B cell (primary cell): ENCODE measurements at places on chromosomes 12 and 14.
A peak's percentile ranks its signal among the peaks of the same experiment; 100 is the strongest.

- DNase-seq, result no peak
Observed at GRCh38 chr12:111893287-111893686, 51.3 kb downstream of the MAPKAPK5 start.

- DNase-seq, result peak; percentile 10
Observed at GRCh38 chr14:59511916-59512575, 27.7 kb downstream of the JKAMP start.

GRCh38 chr14:37246427-37246829, 48.7 kb downstream of the MIPOL1 start:
- DNase-seq, result peak; percentile 11

- DNase-seq, result no peak
Observed at GRCh38 chr12:120775862-120776552, 50.4 kb downstream of the ACADS start.

DNA sequence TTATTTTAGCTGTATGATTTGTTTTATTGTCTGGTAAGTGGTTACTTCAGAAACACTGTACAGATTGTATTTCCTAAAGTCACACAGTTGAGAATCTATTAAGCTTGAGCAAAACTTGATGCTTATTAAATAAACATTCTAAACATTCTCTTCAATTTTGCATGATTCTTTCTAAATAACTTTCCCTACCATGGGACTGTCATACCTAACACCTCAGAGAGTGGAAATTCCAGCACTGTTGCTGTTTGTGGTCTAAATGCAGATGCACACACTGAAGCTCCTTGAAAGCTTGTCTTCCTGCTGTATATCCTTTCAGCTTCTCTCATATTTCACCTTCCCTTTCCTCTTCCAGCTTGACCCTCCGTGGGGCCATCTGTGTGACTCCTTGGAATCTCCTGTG, 392.0 kb downstream of the LRIG3 start:
- DNase-seq, result no peak

- no peak for DNase-seq
Observed at GRCh38 chr12:55972042-55972441, 1.8 kb upstream of the RAB5B start.

DNA sequence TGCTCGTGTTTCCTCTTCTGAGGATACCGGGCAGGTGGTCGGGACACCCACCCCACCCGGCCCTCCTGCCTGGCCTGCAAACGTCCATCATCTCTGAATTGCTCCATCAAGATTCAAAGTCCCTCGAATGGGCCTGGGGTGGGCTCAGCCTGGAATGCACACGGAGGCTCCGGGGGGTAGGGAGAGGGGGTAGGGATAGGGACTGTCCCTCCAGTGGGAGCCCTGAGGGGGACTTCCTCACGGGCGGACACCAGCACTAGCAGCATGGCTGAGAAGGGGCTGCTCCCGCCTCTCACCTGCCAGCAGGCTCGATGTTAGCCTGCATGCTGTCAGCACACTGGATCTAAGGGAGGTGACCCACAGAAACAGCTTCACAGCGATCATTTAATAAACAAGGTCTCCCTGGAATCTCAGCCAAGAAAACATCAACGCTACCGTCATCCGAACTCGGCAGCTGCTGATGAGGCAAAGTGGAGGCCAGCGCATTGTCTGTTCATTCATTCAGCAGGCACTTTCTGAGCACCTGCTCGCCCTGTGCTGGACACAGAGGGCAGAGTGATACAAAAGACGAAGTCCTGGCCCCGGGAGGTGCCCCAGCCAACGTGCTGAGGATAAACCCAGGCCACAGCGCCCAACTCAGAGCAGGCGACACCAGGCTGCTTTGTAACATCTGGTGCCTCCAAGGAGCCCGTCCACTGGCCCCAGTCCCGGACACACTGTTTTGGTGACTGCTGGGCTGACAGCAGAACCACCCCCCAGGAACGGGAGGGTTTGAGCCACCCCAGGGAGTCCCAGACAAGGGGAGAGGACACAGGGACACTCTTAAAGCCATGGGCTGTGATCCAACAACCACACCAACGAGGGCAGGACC, 6.3 kb downstream of the TMEM179 start:
- DNase-seq, result no peak

DNA sequence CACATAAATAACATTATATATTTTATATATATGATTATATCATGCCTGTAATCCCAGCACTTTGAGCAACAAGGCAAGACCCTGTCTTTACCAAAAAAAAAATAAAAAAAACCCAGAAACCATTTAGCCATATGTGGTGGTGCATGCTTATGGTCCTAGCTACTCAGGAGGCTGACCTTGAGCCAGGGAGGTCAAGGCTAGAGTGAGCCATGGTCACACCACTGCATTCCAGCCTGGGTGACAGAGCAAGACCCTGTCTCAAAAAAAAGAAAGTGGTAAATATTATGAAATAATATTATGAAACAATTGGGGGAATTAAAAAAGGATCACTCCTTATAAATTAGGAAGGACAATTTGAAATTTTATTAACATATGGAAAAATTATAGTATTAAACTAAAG, 16.0 kb downstream of the RAD51B start:
- DNase-seq, result no peak

DNA sequence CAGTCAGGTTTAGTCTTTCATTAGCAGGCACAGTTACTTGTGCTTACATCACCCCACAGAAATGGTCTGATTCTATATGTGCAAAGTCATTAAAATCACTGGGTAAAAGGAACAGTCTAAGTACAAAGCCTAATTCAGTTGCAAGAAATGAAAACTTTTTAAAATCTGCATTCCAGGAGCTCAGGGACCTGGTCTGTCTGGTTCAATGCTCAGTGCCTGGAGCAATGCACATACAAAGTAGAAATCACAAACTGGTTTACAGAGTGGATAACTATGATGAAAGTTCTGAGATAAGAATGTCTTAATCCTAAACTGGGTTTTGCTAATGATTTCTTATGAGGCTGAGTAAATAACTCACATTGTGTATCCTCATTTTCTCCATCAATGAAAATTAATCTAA, 28.7 kb downstream of the LMNTD1 start:
- no peak for DNase-seq

DNA sequence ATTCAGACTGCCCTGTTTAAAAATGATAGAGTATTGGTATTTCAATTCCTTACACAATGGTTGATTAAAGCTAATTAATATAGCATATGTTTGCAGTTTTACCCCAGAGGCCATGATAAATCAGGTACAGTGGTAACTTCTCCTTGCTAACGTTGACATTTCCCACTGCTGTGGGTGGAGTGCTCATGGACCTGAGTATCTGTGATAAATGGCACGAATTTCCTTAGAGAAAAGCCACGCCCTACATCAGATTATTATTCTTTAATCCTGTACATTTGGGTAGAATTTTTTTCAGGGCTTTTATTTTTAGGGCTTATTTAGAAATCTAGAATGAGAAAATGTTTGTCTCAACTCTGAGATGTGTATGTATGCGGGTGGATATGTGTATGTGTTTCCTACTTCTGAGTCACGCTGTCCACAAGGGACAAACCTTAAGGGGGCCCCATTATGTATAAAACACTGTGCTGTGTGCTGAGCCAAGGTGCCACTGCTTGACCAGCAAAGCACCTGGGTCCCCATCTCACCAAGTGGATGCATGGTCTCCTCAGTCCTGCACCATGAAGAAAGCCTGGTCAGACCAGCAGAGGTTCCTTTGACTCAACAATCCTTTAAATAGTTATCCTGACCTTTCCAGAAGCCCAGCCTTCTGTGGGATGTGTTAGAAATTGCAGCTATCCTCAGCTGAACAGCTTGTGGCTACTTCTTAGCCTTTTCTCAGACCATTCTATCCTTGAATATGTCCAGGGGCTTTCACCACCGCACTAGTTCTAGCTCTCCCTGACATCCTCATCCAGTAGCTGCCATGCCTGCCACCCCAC, 57.9 kb upstream of the STK38L start:
- DNase-seq, result no peak

- DNase-seq, result peak; percentile 87
Observed at GRCh38 chr14:63745858-63746425, 18.1 kb upstream of the SGPP1 start.

DNA sequence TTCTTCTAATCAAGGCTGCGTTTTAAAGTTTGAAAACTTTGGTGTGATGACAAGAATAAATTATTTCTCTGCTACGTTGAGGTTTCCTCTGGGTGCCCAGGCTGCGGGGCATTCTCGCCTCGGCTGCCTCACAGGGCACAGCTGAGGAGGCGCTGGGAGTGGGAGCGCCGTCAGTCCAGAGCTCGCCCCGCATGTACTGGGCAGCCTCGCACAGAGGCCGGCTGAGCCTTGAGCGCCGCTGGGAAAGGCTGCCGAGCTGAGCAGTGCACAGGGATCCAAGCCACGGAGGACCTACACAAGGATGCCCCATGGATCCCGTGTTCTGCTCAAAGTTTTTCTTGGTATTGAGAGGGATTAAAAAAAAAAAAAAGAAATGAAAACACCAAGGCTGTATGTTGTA, 11.6 kb downstream of the RFX4 start:
- DNase-seq, result no peak

DNA sequence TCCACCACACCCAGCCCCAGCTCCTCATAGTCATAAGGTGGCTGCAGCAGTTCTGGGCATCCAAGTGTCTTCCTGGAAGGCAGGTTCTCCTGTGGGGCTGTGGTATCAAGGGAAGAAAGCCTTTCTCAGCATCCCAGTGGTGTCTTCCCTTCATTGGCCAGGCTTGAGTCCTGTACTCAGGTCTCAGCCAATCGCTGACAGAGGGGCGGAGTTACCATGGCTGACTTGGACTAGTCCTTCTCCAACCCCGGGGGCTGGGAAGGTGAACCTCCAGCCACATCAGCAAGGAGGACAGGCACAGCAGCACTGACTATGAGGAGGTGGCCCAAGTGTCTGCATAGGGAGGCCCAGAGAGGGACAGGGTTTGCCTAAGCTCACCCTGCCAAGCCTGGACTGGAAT, 64.0 kb upstream of the SLC24A4 start:
- no peak for DNase-seq

DNA sequence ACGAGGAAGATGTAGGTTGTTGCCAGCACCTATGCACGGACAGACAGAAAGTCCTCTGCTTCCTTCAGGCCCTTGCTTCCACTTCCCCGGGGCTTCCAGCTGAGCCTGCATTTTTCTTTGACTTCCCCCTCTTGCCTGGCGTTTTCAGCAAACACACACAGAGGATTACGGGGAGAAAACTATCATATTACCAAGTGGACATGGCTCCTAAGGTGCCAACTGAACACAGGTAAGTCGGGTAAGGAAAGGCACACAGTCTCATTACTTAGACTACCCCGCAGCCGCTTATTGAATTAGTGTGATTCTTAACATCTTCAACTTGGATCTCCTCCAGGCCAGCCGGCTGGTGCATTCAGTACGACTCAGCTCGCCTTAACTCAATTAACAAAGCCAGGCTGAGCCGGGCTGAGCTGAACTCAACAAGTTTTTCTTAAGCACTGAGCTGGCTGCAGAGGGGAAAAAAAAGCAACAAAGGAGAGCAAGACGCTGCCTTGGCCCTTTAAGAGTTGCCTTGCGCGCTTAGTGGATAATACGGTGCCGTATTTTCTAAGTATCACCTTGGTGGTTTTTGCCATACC, 19.2 kb upstream of the MAP1LC3B2 start:
- DNase-seq, result no peak

DNA sequence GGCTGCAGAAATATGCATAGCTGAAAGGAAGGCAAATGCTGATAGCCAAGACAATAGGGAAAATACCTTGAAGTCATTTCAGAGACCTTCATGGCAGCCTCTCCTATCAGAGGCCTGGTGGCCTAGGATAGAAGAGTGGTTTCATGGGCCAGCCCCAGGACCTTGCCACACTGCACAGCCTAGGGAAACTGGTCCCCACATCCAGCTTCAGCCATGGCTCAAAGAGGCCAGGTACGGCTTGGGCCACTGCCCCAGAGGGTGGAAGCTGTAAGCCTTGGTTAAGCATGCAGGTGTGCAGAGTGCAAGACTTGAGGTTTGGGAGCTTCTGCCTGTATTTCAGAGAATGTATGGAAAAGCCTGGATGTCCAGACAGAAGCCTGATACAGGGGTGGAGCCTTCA, 101.0 kb upstream of the KITLG start:
- DNase-seq, result no peak

DNA sequence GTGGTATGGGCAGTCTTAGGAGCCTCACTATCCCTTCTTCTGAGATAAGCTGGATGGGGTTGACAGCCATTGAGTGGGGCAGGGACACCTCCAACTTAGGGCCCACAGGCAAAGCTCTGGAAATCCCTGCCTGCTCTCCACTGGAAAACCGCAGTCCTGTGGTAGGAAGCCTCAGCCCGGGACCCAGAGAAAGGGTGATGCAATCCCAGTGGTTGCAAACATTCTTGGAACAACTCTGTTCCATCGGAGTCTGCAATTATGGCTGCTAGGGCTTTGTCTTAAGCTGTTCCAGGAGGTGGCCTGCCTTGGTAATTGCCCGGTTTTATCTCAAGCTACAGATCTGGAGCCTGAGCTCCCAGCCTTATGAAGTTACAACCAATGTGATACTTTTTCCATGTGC, 133.4 kb downstream of the DICER1 start:
- DNase-seq, result no peak

DNA sequence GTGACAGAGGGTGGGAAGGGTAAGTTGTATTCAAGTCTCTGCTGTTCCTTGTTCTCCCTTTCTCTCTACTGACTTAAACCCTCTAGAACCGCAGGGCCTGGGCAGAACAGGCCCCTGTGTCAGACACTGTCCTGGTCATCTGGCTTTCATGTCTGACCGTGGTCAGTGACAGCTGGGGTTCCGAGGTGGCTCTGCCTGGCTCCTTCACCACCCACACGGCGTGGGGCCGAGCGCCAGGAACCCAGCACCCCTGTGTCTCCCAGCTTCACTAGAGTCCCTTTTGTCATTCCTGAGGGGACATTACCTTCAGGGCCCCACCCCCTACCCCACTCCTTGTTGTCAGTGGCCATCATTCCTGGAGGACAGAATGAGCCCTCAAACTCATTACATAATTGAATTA, 168.9 kb downstream of the ADGRD1 start:
- DNase-seq, result no peak

- DNase-seq, result no peak
Observed at GRCh38 chr12:53484686-53485575, 14.3 kb downstream of the MAP3K12 start.

DNA sequence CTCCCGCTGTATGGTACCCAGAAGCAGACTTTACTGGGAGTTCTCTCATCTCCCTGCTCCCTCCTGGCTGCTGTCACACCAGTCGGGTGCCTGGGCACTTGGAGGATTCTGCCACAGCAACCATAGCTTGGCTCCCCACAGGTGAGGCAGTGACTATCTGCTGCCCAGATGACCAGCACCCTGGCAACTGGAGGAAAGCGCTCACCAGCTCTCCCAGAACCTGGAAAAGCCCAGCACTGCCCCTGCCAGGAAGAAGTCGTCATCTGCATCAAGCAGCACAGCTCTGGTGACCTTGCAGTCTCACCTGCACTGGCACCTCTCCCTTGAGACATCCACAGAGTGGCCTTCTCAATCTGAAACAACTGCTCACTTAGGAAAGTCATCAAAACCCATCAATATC, 31.9 kb upstream of the TC2N start:
- DNase-seq, result peak; percentile 20

GRCh38 chr12:93009533-93009932, 80.4 kb upstream of the EEA1 start:
- DNase-seq, result no peak

DNA sequence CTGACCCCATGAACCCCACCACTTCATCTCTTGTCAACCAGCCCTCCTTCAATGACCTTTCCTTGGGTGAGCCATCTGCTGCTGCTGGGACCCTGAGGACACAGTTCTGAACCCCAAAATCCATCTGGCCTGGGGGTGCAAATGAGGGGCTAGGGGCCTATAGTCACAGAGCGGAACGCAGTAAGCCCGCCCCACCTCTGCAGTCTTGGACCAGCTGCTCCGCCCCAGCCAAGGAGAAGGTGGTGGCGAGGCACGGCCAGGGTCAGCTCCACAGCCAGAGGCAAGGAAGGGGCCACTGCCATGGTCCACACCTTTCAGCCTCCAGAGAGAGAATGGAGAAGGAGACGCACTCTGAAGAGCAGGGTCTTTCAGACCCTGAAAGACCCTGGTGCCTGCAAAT, 5.1 kb downstream of the TMEM179 start:
- DNase-seq, result no peak
